T47D (cell line): ENCODE measurements at places on chromosomes 2 and 18.

DNA sequence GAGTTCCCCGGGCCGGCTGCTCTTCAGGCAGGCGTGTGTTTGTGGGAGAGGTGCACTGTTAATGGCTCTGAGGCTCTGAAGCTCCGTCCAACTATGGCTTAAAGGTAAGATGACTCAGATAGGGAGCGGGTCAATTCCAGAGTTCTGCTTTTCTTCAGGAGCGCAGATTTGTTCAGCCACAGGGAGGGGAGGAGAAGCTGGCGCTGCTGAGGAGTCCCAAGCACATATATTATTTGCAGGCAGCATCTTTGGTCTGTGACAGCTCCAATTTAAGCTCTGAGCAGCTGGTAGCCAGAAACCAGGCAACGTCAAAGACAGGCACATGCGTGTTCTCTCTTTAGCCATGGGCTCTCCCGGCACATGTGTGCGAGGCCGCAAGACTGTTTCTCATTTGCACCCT is 229.2 kb downstream of the BCL2 start:
- DNase-seq, result no peak

DNA sequence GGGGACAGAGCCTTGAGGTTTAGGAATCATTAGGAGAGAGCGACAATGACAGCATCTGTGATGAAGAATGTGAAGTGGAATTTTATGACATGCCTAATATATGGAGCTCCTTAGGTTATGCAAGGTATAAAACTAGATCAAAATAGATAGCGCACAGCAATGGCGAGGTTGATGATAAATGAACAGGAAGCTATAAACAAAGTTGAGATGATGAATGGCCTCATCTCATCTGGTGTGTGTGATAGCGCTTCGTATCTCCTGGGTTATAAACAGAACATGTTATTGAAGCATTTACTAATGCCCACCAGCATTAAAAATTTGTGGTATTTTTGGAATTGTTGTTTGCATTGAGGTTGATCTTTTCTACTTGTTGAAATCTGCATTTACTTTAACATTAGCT is 231.5 kb downstream of the LTBP1 start:
- DNase-seq, result no peak

DNA sequence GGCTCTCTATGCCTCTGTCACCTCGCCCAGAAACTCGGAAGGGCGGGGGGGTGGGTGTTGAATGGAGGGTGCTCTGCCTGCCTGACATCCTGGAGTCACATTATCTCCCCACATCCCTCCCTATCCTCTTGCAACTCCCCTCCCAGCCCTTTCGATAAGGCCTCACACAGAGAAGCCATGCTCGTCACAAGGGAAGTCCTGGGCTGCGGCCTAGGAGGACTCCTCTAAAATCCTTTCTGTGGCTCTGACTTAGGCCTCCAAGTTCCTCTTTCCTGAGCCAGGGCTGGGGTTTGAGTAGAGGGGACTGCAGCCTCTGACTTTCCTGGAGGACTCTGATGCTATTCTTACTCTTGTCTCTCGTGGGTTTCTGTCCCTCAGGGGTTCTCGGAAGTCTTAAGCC is 75.0 kb upstream of the PKDCC start:
- DNase-seq, result no peak

- peak; percentile 27 for DNase-seq
Measured at GRCh38 chr2:121748202-121748601, 7.2 kb upstream of the TSN start.

- no peak for DNase-seq
Measured at GRCh38 chr2:168210216-168210894, 37.0 kb downstream of the STK39 start.
